Activated effector memory CD4-positive, alpha-beta T cell treated with Interleukin-2 at 50 U/mL for 16 hours (primary cell): ENCODE measurements at places on chromosomes 11 and 22.

DNA sequence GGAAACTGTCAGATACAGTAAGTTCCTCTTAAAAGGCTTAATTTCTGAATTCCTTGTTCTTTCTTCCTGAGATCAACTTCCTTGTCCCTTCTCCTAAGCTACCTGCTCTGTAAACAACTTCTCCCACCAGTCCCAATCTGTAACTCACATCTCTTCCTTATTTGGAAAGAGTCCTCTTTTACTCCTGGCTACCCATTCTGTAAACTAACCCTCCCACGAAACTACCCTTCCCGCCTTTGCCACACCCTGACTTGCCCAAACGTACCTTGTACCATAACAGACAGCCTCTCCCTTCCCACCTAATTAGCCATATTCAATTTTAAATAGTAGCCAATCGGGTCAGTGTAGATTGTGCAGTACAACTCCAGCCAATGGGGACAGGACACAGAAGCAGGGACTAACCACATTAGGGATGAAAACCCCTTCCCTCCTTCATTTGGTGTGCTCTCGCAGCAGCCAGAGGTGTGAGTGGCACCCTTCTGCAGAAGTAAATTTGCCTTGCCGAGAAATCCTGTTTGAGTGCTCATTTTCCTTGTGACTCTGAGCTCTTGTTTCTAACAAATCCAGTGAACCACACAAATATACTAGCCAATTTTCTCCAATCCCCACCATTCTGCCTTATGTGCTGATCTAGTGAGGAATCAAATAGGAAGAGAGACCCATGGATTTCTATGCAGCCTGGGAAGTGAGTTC is 49.5 kb downstream of the ZNF280B start:
- no peak for DNase-seq

DNA sequence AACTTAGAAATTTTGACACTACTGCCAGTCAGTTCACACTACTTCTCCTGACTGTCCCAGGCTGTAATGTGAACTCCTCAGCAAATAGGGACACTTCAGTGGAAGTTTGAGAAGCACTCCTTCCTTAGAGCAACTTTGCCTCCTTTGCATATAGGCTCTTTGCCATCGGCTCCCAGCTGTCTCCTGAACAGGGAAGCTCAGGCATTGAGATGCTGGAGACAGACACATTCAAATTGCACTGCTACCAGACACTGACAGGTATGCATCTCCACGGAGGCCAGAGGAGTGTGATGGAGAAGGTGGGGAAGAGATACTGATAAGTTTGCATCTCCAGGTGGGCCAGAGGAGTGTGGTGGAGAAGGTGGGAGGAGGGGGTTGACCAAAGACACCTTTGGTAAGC is 1.4 kb downstream of the TRAPPC4 start:
- DNase-seq, result no peak

- no peak for DNase-seq
Measured at GRCh38 chr11:6943131-6943530, 16.9 kb downstream of the ZNF215 start.

GRCh38 chr11:95466416-95466815 is 235.4 kb upstream of the SESN3 start:
- DNase-seq, result no peak

- DNase-seq, result no peak
Measured at GRCh38 chr11:92627615-92628256, 341.7 kb upstream of the MTNR1B start.

DNA sequence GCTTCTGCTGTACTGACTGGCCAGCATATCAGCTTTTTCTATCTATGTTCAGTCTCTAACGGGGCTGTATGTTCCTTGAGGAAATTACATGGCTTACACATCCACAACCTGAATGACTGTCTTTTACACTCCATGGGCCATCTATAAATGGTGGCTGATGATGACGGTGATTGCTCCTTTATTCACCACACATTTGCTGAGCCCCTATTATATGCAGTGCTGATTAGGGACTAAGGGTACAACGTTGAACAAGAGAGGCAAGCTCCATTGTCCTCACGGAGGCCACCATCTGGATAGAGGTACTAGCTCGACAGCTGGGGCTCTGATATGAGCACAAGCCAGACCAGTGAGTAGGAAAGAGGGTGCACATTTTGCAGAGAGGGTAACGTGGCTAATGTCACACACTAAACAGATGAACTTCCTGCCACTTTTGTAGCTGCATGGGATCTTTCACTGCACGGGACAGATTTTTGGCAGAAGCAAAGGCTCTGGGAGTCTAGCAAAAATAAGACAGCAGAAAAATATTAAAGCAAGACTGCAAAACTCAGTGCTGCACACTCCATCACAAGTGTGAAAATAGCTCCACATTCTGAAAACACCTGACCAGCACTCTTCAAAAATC is 30.6 kb downstream of the DRD2 start:
- no peak for DNase-seq

DNA sequence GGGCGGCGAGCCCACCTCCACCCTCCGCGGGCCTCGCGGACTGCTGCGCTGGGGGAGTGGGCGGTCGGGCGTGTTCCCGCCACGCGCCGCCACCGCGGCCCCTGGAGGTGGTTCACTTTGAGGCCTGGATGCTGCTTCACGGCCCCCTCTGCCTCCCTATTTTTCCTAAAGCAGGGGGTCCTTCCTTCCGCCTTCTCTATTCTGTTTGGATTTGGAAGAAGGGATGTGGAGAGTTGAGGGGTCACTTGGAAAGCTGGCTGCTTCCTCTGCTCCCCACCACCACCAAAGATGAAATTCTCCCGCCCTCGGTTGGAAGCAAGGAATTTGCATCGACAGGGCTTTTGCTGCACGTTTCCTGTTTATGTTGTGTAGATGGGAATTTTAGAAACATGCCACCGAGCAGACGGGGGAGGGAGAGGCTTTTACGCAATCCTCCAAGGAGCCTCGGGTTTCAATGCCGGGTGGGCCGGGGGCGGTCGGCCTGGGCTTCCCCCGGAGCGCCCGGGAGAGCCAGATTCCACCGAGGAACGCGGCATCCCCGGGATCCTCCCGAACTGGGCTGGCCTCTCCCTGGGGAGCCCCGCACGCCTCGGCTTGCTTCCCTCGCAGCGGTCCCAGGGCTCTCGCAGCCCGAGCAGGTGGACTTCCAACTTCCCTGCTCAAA is 403 bp upstream of the SBF2 start:
- no peak for DNase-seq

DNA sequence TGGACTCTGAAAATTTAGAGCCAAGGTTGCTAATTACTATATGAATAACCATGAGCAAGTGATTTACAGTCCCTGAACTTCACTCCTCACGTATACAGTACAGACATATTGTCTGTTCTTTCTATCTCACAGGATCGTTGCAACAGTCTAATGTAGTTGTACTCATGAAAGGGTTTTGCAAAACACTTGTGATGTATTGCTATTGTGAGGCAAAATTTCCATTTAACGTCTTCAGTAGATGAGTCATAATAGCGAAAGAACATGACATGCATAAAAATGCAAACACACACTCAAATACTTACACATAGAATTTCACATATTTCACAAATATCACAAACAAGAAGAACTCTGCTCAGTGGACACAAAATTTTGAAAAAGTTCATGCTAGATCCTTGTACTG is 134.6 kb upstream of the TRPC6 start:
- DNase-seq, result no peak

DNA sequence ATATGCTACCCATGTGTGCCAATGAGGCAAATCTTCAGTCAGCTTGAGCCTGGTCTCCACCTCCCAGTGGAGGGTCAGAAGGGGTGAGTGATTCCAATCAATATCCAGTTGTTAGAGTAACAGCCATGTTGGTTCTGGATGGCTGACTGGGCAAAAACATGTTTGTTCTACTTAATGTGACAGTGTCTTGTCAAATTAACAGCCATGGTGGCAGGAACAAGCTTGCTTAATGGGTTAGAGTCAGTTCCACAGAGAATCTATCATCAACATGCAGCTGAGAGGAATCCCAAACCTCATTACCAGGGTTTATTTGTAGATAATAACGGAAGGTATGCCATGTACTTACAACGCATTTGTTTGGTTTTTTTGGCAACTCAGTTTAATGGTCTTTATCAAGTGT is 133.2 kb downstream of the SLC17A6 start:
- no peak for DNase-seq

DNA sequence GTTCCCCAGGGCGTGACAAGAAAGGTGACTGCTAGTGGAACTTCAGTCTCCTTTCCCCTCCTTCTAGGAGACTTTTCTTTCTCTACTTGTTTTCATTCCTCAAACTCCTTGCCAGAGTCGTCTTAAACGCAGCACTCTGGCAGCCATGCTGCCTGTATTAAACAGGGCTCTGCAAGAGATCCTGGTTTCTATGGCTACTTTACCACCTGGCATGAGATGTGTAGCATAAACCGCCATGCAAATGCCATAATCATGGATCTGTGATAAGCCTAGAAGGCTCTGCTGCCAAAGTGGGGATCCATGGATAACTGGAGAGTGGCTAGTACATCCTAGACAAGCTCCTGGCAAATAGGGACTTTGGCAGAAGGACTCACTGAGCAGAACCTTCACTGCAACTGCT is 321.1 kb downstream of the CADM1 start:
- no peak for DNase-seq

GRCh38 chr11:132496341-132496740 is 1036.0 kb downstream of the OPCML start:
- DNase-seq, result no peak

GRCh38 chr11:116865696-116866095 is 28.3 kb upstream of the APOA1 start:
- DNase-seq, result no peak

DNA sequence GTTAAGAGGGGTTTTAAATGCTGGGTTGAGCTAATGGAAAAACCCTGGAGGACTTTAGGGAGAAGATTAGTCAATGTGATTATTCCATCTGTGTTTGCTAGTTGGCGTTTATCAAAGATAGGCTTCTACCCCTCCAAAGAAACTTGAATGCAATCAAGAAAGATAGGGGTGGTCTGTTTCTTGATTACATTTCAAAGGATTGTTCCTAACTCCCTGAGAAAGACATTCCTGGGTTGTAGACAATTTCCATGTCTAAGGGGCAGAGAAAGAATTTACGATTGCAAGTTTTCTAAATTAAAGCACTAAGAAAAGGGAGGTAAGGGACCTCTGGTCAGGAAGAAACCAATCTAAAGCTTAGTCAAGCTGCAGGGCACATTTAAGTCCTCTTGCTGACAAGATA is 2268.7 kb downstream of the LRRC4C start:
- DNase-seq, result no peak

DNA sequence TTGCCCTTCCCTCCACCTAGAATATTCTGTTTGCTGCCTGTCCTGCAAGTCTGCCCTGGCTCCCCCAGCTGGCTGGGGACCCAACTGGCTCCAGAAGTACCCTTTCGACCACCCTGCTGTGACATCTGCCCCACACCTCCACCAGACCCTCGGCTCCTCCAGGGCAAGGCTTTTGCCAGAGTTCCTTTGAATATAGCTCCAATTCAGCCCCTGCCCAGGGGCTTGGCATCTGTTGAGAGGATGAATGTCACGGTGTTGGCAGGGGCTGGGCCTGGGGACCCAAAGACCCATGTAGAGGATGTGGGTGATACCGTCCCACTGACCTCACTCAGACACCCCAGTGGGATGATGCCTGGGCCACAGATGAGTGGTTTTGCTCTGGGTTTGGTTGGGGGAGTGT is 4.0 kb downstream of the NLRP6 start:
- no peak for DNase-seq
